ENCODE measurements at places on chromosomes 5 and 9.

GRCh38 chr9:33619666-33620404 is 95.8 kb downstream of the ANKRD18B start:
- no peak for DNase-seq

DNA sequence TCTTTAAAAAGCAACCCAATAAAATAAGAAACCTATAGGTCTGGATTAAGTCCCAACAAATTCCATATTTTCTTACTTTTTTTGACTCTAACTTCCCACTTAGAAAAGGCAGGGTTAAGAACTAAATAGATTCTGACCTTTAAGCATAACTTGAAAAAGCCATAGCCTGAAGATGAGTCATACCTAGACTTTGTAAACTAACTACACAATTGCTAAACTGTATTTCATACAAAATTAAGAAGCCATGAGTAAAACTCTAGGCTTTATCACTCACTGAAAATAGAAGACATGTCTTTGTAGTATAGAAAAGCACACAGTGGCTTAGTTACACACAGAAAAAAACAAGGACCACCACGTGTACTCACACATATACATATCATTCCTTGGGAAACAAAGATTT is 51.5 kb downstream of the MLLT3 start:
- peak; percentile 59 for DNase-seq

GRCh38 chr9:135533674-135534073 is 12.3 kb upstream of the OBP2A start:
- DNase-seq: no peak

- DNase-seq: no peak
These were observed 48.2 kb downstream of the RASGEF1C start for GRCh38 chr5:180160789-180161188.

DNA sequence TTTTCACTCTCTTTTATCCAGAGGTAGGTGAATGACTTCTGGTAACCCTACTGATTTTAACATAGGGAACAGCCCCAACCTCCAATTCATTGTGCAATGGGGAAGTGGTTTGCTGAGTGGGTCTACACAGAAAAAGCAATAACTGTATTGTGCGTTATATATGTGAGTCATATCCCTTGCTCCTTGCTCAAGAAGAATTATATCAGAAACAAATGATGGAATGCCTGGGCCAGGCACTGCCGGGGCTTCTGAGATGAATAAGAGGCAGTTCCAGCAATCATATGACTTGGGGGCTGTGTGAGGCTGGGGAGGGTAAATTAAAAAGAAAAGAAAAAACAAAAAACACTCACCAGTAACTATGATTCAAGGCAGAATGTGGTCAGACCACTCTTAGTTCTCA is 79.2 kb upstream of the ABCA1 start:
- DNase-seq: no peak

DNA sequence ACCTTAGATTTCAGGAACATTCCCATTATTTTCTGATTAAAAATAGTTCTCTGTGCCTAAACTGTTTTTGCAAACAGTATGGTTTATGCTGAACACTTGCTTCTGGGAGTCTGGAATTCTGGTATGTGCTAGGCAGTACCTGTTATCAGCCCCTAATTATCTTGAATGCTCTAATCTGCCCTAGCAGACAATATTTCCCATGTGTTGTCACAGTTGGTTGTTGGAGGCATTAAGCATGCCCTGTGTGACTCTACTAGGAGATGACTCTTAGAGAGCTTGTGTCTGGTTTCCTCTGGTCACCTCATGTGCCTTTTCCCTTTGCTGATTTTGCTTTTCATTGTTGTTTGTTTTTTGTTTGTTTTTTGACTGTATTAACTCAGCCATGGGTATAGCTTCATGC is 36.6 kb downstream of the UHRF2 start:
- DNase-seq: no peak

DNA sequence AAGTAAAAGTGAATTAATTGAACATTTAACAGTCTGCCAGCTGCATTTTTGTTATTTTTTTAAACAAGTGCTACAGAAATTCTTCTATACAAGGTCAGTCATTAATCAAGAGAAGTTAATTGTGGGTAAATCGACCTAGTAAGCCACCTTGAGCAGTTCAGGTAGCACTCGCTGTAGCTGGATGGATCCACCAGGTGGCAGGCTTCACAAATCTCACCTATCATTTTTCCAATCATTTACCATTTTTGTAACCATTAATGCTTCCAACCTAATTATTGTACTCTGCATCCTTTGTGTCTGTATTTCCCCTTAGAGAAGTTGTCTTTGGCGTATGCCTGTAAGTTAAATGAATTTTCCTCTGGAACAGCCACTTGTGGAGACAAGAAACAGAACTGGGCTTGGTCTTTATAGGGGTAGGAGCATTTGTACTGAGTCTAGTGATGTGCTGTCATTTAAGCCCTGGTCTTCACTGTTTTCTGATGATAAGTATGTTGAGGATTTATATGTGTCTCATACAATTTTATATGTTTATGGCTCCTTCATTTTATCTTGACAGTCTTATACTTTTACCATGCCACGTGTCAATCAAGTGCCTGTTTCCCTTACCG is 39.5 kb downstream of the CD180 start:
- peak; percentile 31 for DNase-seq

DNA sequence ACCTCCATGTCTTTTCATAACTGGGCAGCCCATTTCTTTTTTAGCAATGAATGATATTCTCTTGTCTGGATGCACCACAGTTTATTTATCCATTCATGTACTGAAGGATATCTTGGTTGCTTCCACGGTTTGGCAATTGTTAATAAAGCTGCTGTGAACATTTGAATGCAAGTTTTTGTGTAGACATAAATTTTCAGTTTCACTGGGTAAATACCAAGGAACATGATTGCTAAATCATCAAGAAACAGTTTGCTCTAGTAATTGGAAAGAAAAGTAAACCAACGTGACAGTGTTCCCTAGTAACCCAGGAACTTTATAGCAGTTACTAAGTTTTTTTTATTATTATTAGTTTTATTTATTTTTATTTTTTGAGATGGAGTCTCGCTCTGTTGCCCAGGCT is 100.4 kb downstream of the VPS13A start:
- no peak for DNase-seq

DNA sequence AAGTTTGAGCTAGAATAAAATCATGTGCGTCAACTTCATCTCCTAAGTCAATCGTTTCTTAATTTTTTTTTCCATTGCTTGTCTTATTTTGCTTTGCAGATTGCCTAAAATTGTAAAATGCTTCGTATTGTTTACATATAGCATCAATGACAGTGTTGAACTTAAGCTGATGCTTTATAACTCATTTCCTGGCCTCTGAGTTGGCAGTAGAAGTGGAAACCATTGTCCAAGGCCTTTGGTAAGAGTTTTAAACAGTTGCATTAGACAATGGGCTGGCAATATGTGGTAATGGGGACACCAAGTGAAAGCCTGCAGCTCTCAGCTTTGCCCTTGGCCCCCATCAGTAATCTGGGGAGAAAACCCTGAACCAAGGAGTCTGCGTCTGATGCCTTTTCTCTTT is 154.8 kb upstream of the GAS1 start:
- DNase-seq: no peak

DNA sequence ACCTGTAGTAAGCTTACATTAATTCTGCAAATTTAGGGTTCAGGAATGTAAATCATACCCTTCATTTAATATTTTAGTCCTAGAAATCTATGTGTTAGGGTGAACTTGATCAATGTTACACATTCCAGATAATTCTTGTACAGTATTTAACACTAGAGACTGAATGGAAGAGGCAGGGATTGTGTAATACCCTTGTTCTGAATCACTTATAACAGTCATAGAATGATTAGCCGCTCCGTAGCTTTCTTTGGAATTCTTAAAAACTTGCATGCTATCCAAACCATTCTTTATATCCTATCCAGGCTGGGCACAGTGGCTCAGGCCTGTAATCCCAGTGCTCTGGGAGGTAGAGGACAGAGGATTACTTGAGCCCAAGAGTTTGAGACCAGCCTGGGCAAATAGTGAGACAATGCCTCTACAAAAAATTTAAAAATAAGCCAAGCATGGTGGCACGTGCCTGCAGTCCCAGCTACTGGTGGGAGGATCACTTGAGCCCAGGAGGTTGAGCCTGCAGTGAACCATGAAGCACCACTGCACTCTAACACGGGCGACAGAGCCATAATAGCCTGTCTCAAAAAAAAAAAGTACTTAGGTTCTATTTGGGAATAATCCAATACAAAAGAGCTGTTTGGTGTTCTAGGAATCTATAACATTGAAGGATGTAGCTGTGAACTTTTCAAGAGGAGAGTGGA is 8.3 kb downstream of the ZNF483 start:
- DNase-seq: no peak

DNA sequence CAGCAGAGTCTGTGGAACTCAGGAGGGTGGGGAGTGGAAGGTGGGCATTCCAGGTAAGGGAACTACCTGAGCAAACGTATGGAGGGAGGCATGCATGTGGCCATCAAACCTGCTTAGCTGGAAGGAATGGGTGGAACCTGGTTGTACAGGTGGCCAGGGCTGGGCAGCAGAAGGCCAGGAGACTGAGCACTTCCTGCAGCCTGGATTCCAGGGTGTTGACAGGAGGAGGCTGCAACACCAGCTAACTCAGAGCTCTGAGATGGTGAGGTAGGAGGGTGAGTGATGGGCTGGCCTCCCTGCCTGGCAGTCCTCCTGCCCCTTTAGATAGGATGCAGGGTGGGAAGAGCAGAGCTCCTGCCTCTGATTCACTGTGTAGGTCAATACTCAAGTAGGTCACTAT is 92.5 kb upstream of the CPEB4 start:
- no peak for DNase-seq

- DNase-seq: no peak
These were observed 32.3 kb upstream of the LPCAT1 start for GRCh38 chr5:1555808-1556731.

Data from T-helper 2 cell (primary cell).